ENCODE measurements at places on chromosomes 1 and 21.

DNA sequence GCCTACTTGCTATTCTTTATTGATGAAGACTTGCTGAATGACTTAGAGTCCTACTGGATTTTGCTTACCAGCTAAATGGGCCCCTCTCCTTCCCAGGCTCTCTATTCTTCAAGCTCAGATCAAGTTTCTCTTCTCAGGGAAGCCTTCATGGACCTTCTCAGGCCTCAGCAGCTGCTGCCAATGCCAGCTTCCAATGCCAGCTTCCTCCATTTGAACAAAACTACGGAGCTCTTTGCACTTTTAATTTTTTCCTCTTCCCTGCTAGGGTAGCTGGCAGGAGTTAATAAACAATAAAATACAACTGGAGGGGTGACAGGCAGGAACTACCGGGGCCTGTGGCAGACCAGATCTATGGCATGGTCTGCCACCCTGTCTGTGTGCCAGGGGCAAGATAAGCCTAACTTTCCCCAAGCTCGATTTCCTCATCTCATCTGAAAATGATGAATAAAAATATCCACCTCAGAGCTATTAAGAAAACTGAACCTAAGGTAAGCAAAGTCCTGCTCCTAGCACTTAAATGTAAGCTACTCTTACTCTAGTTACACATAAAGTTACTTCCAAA is 995 bp upstream of the IPO13 start:
- peak overlapping the region; percentile 84 for H3K27ac ChIP-seq
- peaks cover 6% of the 10 kb centered on the region for H3K36me3 ChIP-seq
- H3K4me1 ChIP-seq = peaks cover 24% of the 10 kb centered on the region
- DNase-seq = no peak

DNA sequence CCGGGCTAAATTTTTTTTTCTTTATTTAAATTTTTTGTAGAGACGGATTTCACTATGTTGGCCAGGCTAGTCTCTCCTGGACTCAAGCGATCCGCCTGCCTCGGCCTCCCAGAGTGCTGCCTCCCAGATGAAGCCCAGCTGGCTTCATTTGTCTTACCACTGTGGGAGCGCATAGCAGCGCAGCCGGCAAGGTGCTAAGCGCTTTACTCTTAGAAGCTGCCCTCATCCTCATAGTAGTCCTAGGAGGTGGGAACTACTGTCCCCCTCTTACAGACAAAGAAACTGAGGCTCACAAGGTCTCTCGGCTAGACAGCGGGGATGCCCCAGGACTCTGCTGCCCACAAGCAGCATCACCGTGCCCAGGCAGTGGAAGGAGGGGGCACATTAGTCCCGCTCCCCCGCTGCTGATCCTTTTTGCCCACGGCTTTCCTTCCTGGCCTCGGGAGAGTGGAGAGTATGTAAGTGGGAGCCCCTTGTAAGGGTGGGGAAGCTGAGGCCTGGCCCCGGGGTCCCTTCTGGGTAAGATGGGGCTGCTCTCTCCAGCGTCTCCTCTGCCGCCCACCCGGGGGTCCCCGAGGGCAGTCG is 726 bp downstream of the TMEM54 start:
- no peaks in the 10 kb centered on the region for H3K27me3 ChIP-seq
- peaks cover 10% of the 10 kb centered on the region for H3K4me1 ChIP-seq
- H3K36me3 ChIP-seq = no peaks in the 10 kb centered on the region

DNA sequence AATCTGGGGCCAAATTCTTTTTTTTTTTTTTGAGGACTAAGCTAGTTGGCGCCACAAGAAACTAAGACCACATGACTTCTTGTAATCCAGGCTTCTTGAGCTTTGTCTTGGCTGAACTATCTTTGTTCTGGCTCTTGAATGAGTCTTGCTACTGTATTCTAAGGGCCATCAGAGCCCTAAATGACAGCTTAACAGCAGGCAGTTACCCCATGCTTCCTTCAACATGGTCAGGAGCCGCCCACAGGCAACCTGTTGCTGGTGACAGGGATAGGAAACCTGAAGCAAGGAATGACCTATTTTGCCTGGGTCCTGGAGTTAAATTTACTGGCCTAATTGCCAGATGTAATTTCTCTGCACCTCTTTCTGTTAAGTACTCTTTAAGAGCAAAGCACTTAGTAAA is 188.2 kb upstream of the PLXNA2 start:
- peaks cover 23% of the 10 kb centered on the region for H3K4me1 ChIP-seq
- H3K27me3 ChIP-seq = no peaks in the 10 kb centered on the region
- no peak overlapping the region for H3K4me3 ChIP-seq
- no peak for DNase-seq
- H3K27ac ChIP-seq = no peak overlapping the region

DNA sequence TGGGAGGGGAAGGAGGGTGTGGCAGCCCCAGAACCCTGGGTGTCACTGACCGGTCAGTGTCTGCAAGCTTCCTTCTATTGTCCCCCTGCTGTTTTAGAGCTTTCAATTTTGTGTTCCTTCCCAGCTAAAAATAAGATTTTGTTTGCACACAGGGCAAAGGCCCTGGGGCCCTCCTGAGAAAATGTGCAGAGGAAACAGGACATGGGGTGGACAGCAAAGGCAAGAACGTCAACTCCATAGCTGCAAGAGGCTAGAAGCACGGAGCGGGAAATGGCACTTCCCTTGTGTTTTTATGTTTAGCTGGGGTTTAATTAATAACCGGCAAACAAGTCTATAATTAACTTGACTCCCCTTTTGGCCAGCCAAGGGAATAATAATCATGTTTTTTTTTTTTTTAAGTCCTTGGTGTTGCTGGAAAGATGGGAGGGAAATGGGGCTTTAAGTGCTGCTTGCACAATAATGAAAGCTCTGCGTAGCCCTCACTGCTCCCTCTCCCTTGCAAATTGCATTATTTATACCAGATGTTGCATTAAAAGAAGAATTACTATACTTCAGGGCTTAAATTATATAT is 261.4 kb upstream of the USP24 start:
- H3K27me3 ChIP-seq = no peaks in the 10 kb centered on the region
- no peak overlapping the region for H3K4me3 ChIP-seq
- no peak overlapping the region for H3K27ac ChIP-seq
- no peak for DNase-seq
- H3K4me1 ChIP-seq = peaks cover 32% of the 10 kb centered on the region

DNA sequence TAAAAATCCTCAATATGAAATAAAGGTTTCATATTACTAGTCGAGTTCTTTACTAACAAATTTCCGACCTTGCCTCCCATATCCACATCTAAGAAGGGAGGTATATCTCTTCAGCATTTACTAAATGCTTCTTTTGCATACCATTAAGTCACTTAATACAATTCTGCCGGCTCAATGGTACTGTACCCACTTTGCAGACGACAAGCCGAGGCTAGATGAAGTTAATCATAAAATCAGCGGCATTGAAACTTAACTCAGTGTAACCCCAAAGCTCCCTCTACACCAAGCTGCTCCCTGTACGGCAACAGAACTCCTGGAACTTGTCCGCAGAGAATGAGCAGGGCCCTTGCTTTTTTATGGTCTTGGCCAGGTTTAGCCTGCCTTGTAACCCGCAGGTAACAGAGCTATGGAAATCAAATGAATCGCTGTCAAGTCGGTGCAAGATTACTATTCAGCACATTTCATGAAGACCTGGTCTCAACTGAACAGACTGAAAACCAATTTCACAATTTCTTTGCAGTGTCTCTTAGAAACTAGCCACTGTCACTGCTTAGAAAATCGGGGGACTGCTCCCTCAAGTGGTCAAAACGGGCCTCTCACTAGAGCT is 738 bp downstream of the INTS7 start:
- peak overlapping the region; percentile 80 for H3K27ac ChIP-seq
- H3K36me3 ChIP-seq = peaks cover 13% of the 10 kb centered on the region
- peaks cover 62% of the 10 kb centered on the region for H3K4me1 ChIP-seq
- H3K27me3 ChIP-seq = no peaks in the 10 kb centered on the region
- no peak for DNase-seq
- H3K4me3 ChIP-seq = peak overlapping the region; percentile 88

GRCh38 chr1:53377438-53377841 is 49.6 kb upstream of the LRP8 start:
- H3K4me3 ChIP-seq = no peak overlapping the region
- no peaks in the 10 kb centered on the region for H3K27me3 ChIP-seq
- no peaks in the 10 kb centered on the region for H3K36me3 ChIP-seq

- H3K4me3 ChIP-seq = no peak overlapping the region
- no peak for DNase-seq
- no peaks in the 10 kb centered on the region for H3K36me3 ChIP-seq
- H3K27ac ChIP-seq = no peak overlapping the region
Observed at GRCh38 chr21:27772816-27773215, 805.9 kb upstream of the ADAMTS5 start.

DNA sequence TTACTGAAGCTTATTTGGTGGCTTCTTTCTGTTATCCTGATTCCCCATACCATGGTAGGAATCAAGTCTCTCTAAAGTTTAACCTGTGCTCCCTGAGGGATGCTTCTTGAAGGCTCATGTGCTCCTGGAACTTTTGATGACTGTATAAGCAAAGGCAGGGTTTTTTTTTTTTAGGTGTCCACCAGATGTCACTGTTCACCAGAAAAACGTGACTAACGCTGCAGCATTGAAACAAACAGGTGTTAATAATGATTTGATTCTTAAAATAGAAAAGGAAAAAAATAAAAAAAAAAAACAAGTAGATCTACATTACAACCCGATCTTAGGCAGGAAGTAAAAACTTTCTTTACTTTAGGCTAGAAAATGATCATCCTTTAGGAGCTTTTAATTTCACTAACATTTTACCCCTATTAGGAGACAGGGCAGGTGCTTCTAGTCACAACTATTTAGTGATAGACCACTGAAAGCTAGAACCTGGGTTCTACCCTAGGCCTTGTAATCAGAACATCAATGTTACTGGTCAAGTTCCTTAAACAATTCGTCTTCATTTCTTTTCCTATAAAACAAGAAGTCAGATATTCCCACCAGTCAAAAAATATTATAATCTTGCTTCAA is 223.0 kb downstream of the PLA2G4A start:
- no peak overlapping the region for H3K27ac ChIP-seq
- no peak overlapping the region for H3K4me3 ChIP-seq
- peak; percentile 51 for DNase-seq

DNA sequence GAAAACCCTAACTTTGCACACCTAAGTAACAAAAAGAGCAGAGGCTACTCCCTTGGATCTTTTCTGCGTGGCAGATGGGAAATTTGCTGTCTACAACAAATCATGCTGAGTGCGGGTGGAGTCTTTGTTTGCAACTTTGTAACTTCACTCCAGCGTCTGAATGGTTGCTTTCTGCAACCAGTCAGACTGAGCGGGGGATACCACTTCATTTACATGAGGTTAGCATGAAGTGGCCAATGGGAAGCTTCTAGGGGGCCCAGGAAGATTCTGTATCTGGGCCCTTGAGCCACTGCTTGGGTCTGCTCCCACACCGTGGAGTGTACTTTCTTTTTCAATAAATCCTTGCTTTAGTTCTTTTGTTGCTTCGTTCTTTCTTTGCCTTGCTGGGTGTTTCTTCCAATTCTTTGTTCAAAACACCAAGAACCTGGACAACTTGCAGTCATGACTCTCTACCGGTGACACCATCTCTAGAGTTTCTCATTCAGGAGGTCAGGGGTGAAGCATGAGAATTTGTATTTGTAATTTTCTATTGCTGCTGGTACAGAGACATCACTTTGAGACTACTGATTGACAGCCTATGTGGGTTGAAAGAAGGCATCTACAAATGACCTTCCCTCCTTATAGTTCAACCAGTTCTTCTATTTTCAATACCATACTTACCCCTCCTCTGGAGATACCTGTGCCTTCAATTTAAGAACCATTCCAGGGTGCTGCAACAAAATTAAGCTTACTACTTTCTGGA is 55.8 kb upstream of the RC3H1 start:
- H3K36me3 ChIP-seq = no peaks in the 10 kb centered on the region
- H3K27ac ChIP-seq = no peak overlapping the region
- H3K27me3 ChIP-seq = no peaks in the 10 kb centered on the region
- DNase-seq = no peak
- no peaks in the 10 kb centered on the region for H3K4me1 ChIP-seq

GRCh38 chr21:28016571-28016970 is 976.1 kb downstream of the LTN1 start:
- H3K27me3 ChIP-seq = no peaks in the 10 kb centered on the region
- H3K4me3 ChIP-seq = no peak overlapping the region
- no peaks in the 10 kb centered on the region for H3K4me1 ChIP-seq
- DNase-seq = no peak
- no peak overlapping the region for H3K27ac ChIP-seq

DNA sequence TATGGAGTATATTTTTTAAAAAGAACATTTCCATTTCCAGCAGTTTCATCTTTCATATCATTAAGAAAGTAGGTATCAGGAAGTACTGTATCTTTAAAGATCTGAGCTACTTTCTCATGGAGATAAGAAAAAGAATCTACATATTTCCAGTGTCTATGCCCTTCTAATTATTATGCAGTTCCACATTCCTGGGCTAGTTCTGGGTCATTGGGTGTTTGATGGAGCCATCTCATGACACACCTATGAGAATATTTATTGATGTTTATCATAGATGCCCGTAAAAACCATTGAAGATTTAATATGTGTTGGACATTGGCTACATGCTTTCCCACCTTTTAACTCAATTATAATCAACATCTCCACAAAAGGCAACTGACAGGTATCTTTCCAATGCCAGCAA is 21.0 kb downstream of the LCE4A start:
- H3K36me3 ChIP-seq = no peaks in the 10 kb centered on the region
- DNase-seq = no peak
- no peaks in the 10 kb centered on the region for H3K4me1 ChIP-seq
- H3K27ac ChIP-seq = no peak overlapping the region

- H3K27ac ChIP-seq = no peak overlapping the region
- H3K4me3 ChIP-seq = no peak overlapping the region
- H3K27me3 ChIP-seq = no peaks in the 10 kb centered on the region
- no peak for DNase-seq
Observed at GRCh38 chr1:22476566-22476965, 24.9 kb downstream of the ZBTB40 start.

GRCh38 chr1:160460683-160461287 is 60.4 kb downstream of the VANGL2 start:
- H3K36me3 ChIP-seq = no peaks in the 10 kb centered on the region
- peaks cover 69% of the 10 kb centered on the region for H3K27me3 ChIP-seq
- DNase-seq = no peak
- H3K4me1 ChIP-seq = no peaks in the 10 kb centered on the region

GRCh38 chr1:169184812-169185211 is 78.3 kb downstream of the ATP1B1 start:
- no peak for DNase-seq
- H3K27me3 ChIP-seq = no peaks in the 10 kb centered on the region

- H3K36me3 ChIP-seq = no peaks in the 10 kb centered on the region
- no peak overlapping the region for H3K4me3 ChIP-seq
- no peaks in the 10 kb centered on the region for H3K27me3 ChIP-seq
Observed at GRCh38 chr1:210262167-210262896, 29.7 kb downstream of the SERTAD4 start.

DNA sequence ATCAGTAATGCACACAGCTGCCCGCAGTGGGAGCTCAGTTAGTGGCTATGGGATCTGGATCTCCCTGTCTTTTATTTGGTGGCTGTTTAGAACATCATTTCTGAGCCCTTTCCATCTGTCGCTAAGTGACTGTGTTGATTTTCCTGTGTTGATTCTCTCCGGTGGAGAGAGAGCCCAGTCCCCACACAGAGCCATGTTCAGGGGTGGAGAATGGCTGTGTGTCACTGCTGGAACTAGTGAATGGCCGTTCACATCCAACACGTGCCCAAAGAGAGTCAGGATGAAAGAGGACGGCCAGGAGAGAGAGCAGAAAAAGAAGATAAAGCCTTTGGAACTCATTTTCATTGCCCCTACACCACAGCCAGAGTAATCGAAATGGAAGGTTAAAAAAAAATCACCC is 76.2 kb downstream of the FBXO2 start:
- H3K27ac ChIP-seq = no peak overlapping the region
- no peak overlapping the region for H3K4me3 ChIP-seq
- H3K36me3 ChIP-seq = no peaks in the 10 kb centered on the region
- no peak for DNase-seq
- no peaks in the 10 kb centered on the region for H3K4me1 ChIP-seq
